ENCODE measurements at places on chromosomes 5 and 9. TPM values are rescaled to one million over a fixed set of nuclear protein-coding genes. Genes with fewer than 3 reads are reported as not detected.

- no peak for DNase-seq
These were observed 246.2 kb downstream of the EFNA5 start for GRCh38 chr5:107424491-107424890.

DNA sequence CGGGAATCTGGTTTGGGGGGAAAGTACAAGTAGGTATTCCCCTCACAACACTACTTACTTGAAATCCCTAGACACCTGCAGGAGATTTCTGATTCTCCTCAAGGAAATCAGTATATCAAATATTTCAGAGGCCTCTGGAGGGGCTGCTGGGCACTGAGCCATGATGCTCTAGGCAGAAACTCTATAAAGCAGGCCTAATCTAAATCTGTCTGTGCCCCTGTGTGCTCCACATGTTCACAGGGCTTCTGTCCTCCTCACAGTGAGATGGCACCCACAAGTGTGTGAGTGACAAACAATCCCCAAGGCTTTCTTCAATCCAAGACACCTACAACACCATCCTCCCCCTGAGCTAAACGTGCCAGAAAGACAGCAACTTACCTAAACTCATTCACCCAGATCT is 39.0 kb downstream of the NIPSNAP3B start:
- no peak for DNase-seq

CDC25C gene
- total RNA-seq = not detected

DNA sequence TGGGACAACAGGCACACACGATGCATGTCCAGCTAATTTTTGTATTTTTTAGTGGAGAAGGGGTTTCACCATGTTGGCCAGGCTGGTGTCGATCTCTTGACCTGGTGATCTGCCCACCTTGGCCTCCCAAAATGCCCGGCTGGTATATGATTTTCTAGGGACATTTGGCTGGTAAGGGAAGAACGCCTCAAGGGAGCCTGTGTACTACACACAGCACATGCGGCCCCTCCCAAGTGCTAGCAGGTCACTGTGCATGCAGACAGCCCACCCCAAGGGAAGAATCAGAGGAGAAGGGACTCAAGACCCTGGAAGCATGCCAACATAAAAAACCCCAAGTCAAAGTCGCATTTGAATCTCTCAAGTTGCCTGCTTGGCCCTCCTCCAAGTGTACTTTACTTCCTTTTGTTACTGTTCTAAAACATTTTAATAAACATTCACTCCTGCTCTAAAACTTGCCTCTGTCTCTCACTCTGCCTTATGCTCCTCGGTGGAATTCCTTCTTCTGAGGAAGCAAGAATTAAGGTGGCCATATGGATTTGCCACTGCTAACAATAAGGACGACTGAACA is 24.3 kb upstream of the OTULINL start:
- DNase-seq = no peak

GRCh38 chr9:93058355-93059010 is at the start of gene SUSD3:
TSS of gene SUSD3 (plus strand) at chr9:93058701. CDS start at chr9:93058743, 42 bp downstream.
- no peak for DNase-seq

- DNase-seq = no peak
These were observed 15.1 kb downstream of the SHB start for GRCh38 chr9:38053697-38054461.

POU5F2 gene
- 6.2 TPM for total RNA-seq

DNA sequence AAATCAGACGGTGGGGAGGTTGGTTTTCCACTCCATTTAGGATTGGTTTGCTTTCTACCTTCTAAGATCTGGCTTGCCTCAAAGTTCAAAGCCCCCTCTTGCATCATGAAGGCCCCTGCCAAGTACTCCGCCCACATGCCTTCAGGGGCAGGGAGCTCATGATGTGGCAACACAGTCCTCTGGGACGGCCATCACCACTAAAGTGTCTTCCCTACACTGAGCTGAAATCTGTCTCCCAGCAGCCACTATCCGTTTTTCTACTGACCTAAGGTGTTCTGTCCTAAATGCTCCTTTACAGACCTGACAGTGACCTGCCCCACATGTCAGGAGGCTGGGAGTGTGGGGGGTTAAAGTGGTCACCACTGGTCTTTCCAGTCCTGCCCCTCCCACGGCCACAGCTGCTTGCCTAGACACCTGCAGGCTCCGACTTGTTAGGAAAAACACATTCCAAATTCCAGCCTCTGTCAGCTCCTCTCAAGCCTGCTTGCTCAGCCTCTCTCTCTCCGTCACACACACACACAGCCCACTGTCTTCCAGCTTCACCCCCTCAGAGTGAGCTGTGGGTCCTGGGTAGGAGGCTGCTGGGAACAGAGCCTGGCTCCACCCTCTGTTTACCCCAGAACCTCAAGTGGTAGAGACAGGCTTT is 44.9 kb downstream of the SHB start:
- DNase-seq = no peak

GRCh38 chr9:29637471-29638237 is 2064.4 kb upstream of the C9orf72 start:
- DNase-seq = no peak

DNA sequence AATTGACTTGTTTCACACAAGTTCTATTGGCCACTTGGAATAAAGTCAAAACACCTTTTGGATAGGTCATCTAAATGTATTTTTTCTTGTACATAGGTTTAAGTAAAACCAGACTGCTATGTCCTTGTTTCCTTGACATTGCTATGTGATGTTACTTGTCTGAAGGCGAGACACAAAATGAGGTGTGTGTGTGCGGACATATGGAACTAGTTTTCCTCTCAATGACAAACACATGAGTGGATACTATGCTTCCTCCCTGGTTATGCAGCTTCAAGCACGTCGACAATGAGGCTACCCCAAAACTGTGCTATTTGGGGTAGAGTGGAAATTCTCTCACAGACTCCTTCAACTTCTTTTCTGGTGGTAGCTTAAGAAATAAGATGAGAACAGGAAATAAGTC is 276.8 kb downstream of the GAS1 start:
- DNase-seq = no peak

DNA sequence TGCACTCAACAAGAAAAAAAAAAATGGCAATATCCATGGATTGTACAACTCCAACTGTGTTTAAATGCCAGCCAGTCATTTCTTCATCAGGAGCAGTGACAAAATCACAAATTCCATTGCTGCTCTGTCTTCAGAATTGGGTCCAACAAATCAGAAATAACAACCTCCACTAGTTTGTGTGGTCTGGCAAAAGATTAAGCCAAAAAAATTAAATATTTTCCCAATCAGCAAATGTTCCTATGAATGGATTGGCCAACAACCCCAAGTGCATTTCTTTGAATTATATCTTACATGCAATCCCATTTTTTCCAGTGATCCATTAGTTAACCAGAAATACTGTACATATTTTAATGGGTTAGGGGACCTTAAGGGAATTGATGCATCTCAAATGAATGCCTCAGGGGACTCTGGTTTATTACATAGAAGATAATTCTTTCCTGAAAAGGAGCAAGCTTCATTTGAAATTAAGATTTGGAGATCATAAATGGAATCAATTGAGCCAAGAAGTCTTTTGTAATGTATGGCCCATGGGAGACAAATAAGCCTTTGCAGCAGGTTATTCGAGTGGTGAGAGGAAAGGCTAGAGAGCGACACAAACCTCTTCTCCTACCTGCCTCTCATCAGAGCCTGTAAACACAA is 131.8 kb downstream of the TLE1 start:
- DNase-seq = no peak

- DNase-seq = no peak
These were observed 137.5 kb downstream of the MAT2B start for GRCh38 chr5:163642904-163643303.

SMIM32 gene
- not detected for total RNA-seq

DNA sequence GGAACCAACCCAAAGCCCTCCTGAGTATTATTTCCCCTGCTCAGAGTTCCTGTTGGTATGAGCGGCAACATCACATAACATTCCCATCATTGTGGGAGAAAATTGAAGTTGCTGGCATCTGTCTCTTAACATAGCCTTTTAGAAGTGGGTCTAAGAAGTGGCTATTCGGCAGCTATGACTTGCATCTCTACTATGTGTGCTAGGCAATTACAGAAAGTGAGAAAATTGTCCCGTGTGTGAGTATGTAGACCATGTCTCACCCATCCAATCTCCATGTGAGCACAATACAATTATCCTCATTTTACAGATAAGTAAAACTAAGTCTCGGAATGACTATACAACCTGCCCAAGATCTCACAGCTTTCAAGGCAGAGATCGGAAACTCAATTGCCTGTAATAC is 239.4 kb upstream of the ZNF462 start:
- DNase-seq = no peak

DNA sequence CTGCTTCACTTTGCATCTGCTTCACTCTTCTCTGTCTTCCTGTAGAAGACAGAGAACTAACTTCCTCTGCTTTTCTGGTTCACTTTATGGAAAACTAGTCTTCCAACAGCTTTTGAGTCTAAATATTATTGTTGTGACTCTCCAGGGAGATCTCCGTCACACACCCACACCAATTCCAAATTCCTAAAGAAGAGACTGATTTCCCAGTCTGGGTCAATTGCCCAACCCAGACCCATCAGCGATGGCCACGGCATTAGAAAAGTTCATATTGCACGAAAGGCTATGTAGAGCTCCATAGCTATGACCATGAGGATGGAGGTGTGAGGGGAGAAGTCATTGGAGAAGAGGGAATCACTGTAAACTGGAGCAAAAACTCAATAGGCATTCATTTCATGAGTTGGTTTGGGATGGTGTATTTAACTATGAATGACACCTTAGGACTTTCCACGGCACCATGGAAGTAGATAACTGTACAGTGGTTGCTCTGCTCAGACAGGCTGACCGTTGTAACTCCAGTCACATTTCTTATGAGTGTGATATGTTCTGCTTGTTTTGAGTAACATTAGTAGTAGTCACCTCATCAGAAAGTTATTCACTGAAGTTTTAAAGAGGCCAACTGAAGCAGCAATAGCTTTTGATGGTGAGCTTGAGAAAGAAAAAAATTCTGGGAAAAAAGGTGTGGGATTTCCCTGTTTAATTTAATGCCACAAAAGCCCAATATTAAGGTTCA is 78.1 kb upstream of the MAMDC2 start:
- DNase-seq = no peak
